ENCODE measurements at places on chromosomes 1 and 21. TPM values are rescaled to one million over a fixed set of nuclear protein-coding genes. Genes with fewer than 3 reads are reported as not detected.

The AQP10 gene
- not detected for total RNA-seq

The STPG1 gene
- 7.7 TPM for total RNA-seq

The ESRRG gene
- 1.5 TPM for total RNA-seq

GRCh38 chr21:18294100-18294499 lies 49.5 kb downstream of the CHODL start:
- DNase-seq: no peak

The CD48 gene
- total RNA-seq: not detected

- no peak for DNase-seq
Measured at GRCh38 chr1:178241837-178242236, 147.9 kb downstream of the RASAL2 start.

The UMODL1 gene
- not detected for total RNA-seq

DNA sequence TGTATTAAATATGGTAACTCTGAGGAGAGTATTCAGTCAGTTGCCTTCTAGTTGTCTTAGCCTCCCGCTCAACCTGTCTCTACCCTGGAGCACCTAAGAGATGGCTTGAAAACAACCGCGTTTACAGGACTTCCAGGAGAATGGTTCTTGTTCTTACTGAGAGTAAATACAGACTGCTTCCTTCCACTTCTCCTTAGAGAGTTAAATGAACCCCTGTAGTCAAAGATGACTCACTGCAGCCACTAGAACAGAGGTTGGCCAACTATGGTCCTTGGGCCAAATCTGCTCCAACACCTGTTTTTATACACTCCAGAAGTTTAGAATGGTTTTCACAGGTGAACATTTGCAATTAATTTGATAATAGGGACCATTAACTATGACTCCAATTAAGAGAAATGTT lies 60.1 kb upstream of the ASB17 start:
- DNase-seq: no peak

DNA sequence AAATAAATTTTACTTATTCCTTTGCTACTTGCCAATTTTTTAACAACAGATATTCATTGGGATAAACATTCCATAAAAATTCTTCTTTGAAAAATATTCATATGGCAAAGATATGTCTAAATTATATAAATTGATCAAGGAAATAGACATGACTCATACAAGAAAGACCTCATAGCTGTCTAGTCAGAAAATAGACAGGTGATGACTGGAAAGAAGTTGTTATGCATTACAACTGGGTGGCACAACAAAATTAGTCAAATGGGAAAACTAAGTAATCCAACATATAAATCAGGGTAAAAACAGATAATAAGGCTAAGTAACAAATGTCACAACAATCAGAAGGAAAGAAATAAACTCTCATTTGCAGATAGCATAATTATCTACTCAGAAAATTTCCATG lies 92.0 kb downstream of the USH2A start:
- no peak for DNase-seq

The B3GALT5 gene
- 2.6 TPM for total RNA-seq

The WNT3A gene
- total RNA-seq: not detected

The RAVER2 gene
- 27.8 TPM for total RNA-seq

DNA sequence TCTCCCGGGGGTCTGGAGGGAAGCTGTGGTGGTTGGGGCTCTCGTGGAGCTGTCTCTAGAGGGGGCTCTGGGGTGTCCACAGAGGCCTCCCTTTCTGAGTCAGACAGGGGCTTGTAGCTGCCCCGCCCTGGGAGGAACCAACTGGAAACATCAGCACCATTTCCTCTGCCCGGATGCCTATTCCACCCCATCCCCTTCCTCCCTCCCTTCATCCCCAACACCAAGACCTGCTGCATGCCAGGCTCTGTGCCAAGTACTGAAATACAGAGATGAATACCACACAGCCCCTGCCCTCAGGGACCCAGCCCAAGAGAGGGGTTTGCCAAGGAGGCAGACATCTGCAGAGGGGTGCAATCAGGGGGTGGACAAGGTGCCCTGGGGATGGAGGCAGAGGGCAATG lies 125.6 kb upstream of the ADAR start:
- DNase-seq: no peak

DNA sequence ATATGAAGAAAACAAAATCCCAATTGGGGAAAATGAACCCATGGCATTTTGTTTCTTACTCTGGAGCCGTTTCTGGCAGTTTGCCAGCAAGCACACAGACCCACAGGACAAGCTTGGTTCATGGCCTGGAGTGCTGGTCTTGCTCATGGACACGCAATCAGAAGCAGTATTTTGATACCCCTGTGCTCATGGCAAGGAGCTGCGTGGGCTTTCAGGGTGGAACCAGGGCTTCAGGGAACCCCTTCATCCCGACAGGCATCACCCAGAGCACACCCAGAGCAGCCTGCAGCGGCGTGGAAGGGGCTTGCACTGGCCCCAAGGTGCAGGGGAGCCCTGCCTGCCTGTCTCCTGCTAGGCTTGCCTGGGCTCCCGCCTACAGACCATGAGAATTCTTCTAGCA lies 45.4 kb upstream of the PCBP3 start:
- DNase-seq: no peak

The HOOK1 gene
- 2.1 TPM for total RNA-seq

DNA sequence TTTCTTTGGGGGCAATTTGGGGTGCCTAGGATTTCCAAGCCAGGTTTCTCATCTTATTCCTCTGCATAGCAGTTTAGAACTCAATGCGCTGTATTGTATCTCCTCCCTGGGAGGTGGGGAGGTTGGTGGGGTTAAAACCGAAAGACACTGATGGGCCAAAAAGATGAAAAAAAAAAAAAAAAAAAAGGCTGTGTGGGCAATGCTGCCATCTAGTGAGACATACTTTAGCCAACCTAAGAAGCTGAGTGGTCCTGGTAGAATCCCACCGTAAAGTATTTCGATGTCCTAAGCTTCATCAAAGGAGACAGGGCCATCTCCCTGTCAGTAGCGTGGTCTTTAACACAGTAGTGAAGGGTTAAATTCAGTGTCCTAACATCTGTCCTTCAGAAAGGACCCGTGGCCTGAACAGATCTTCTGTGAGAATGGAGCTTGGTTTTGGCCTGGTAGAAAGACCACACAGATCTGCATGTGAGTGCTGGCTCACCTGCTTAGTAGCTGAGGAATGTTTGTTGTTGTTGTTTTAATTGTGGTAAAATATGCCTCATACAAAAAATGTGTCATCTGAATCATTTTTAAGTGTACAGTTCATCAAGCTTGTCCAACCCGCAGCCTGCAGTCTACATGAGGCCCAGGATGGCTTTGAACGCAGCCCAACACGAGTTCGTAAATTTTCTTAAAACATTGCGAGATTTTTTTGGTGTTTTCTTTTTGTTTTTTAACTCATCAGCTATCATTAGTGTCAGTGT lies 226.2 kb downstream of the KIF26B start:
- no peak for DNase-seq

GRCh38 chr1:67582625-67583461 lies 102.2 kb upstream of the GADD45A start:
- DNase-seq: no peak

DNA sequence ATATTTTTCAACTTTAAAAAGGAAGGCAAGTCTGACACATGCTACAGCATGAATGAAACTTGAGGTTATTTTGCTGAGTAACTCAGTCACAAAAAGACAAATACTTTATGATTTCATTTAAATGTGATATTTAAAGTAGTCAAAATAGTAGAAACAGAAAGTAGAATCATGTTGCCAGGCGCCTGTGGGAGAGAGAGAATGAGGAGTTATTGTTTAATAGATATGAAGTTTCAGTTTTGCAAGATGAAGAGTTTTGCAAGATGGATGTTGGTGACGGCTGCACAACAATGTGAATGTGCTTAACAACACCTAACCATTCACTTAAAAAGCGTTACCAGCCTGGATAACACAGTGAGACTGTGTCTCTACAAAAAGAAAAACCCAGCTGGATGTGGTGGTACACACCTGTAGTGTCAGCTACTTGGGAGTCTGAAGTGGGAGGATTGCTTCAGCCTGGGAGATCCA lies 20.7 kb upstream of the ATP1A1 start:
- DNase-seq: no peak

The MANEAL gene
- total RNA-seq: 16.0 TPM

- DNase-seq: no peak
Measured at GRCh38 chr21:27548486-27548885, 581.6 kb upstream of the ADAMTS5 start.

The GPR25 gene
- total RNA-seq: not detected

The C8B gene
- total RNA-seq: not detected

The GUCA2B gene
- total RNA-seq: not detected

The DSCAM gene
- total RNA-seq: 0.23 TPM

The SLC6A9 gene
- total RNA-seq: 20.9 TPM

The ELAPOR1 gene
- total RNA-seq: 0.64 TPM

The A3GALT2 gene
- total RNA-seq: not detected

DNA sequence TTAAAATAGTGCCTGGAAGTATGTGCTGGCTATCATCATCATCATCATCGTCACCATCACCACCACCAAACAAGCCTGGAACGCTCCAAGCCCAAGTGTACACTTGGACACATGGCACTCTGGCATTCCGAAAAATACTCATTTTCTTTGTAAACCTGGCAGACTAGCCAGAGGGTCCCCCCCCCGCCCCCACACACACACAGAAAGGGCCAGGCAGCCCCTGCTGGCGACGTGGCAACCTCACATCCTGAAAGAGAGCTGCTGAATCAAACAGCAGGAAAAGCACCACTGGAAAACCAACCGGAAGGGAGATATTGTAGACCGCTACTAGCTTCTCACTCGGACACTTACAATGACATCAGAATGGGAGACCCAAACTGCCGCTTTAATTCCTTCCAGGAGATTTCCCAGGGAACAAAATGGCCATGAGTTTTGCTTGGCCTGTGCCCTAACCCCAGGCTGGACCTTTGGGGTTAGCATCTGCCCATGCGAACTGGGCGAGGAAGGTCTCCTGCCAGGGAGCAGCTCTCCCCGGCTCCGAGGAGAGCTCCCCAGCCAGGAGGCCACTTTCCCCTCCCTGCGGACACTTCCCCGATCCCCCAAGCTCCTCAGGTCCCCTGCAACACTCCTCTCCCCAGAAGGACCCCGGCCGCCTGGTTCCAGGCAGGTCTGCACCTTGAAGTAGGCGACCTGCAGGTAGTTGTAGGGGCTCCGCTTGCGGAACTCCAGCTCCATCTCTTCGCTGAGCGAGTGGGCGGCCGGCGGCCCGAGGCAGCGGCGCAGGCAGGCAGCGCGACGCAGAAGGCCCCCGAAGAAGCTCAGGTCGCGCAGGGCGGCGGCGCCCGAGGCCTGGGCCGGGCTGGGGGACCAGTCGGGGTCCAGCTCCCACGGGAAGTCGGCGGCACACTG lies 742 bp downstream of the P3H1 start:
- DNase-seq: peak; percentile 37

The SPRR4 gene
- not detected for total RNA-seq

DNA sequence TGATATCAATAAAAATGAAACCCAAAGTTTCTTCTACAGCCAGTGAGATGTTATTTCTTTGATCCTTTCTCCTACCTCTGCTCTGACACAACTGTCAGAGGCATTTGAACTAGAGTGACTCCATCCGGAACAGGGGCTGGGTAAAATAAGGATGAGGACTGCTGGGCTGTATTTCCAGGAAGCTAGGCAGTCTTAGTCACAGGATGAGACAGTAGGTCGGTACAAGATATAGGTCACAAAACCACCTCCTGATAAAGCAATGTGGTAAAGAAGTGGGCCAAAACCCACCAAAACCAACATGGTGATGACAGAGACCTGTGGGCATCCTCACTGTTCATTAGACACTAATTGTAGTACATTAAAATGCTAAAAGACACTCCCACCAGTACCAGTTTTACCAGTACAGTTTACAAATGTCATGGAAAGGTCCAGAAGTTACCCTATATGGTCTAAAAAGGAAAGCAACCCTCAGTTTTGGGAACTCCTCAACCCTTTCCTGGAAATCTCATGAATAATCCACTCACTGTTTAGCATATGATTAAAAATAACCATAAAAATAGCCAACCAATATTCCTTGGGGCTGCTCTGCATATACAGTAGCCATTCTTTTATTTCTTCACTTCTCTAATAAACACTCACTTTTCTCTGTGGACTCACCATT lies 96.7 kb downstream of the GABPA start:
- no peak for DNase-seq

DNA sequence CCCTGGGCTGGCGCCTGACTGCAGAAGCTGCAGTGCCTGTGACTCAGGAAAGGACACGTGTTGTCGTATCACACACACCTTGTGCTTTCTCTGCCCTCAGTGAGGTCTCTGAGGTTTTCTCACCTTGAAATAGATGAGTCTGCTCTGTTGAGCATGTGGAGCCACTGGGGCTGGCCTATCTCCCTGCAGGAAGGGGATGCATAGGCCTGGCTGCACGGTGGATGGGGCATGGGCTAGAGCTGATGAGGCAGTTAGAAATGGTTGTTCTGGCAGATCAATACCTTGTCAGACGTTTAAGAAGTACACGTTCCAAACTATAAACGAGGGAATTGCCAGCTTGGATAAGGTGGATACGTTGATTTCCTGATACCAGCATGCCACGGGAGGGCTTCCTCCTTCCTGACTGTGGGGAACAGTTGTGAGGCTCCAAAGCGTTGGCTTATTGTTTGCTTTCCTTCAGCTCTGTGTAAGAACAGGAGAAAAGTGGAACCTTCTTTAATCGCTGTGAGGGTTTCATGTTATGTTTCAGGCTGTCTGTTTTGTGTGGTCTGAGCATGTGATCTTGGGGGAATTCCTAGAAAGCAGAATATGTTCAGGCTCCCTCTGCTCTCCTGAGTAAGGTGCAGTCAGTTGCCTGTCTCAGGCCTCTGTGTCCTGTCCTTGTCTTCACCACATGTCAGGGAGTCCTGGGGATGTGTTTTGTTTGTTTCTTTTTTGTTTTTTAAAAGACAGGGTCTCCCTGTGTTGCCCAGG lies 44.8 kb downstream of the PCNT start:
- no peak for DNase-seq

- no peak for DNase-seq
Measured at GRCh38 chr21:36613059-36613458, 85.9 kb upstream of the SIM2 start.

DNA sequence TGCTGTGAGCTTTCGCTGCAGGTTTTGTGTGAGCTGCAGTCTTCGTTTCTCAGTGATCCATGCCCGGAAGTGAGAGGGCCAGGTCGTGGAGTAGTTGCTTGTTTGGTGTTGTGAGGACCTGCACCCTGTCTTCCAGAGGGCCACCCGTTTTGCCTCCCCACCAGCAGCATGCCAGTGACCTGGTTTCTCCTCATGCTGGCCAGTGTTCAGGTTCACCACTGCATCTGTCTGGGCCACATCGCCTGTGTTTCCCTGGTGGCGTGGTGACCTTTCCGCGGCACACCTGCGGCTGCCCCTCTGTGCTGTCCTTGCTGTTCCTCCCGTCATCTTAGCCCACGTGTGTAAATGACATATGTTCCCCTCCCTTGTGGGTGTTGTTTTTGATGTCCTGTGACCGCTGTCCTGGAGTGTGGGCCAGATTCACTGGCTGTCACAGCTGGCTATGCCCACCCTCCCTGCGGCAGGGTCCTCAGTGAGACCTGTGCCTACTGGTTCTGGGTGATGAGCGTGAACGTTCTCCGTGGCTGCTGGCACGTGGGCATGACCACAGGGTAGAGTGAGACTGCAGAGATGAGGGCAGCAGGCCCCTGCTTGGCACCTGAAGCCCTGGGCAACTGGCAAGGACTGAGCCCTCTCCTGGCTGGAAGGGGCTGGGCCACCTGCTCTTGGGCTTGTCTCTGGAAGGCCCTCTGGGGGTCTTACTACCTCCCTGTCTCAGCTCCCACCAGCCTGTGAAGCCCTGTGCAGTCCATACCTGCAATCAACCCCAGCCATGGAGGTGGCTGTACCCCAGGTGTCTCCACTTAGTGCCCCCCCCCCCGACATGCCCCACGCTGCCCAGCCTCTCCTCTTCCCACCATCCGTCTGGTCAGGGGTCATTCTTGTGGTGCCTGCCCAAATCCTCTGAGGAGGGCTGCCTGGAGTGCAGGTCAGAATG lies 7.3 kb downstream of the IBA57 start:
- no peak for DNase-seq

The MYOG gene
- not detected for total RNA-seq

- peak; percentile 93 for DNase-seq
Measured at GRCh38 chr1:201408176-201408833, 9.2 kb upstream of the LAD1 start.

Data from neural crest cell (in vitro differentiated cells).